Natural killer cell treated with Interleukin-12 subunit alpha and Interleukin-12 subunit beta and Interleukin-15 and Interleukin-18, amount 100 ng/mL, for 72 hours (primary cell): ENCODE measurements at places on chromosomes 2 and 18.
A peak's percentile ranks its signal among the peaks of the same experiment; 100 is the strongest.

GRCh38 chr2:65413610-65414009 lies 18.8 kb downstream of the SPRED2 start:
- no peak for DNase-seq

DNA sequence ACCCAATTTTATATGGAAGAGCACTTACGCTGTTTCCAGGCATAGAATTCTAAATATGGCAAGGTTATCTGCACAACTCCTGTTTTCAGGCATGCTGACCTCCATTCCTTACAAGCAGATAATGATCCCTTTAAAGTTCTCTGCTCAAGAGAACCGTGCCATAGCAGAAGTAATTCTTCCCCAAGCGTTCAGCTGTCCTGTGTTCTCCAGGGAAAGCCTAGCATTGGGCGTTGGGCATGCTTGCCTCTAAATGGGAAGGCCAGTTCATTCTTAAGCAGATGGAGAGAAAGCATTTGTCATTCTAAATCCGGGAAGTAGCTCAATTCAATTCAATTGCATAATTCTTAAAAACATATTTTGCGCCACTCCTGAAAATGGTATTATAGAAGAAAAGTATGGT lies 55.7 kb upstream of the EML4 start:
- DNase-seq, result no peak

DNA sequence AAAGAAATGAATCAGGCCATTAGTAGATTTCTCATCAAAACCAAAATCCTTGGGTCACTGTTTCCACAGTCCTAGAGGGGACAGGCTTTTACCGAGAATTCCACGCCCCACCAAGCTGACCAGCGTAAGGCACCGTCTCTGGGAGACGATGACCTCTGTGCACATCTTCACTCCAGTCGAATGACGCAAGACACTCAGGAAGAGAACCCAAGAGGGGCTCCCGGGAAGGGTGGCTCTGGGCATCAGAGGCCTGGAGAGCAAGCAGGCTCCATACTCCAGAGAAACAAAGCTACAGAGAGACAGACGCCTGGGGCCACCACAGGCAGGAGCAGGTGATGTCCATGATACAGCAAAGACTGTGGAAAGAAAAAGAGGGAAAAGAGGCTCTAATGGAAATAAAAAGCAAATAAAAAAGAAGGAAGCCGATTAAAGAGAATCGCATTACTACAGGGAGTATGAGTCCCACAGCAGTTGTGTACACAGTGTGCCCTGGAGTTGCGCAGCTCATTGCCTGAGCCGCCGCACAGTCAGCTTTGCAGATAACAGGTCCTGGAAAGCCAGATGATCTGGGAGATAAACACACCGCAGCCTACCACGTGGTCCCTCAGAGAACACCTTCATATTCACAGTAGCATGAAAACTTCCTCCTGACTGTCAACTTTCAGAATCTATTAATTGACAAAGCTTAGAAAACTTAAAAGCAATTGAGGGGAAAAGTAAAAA lies 572.7 kb upstream of the SALL3 start:
- no peak for DNase-seq

DNA sequence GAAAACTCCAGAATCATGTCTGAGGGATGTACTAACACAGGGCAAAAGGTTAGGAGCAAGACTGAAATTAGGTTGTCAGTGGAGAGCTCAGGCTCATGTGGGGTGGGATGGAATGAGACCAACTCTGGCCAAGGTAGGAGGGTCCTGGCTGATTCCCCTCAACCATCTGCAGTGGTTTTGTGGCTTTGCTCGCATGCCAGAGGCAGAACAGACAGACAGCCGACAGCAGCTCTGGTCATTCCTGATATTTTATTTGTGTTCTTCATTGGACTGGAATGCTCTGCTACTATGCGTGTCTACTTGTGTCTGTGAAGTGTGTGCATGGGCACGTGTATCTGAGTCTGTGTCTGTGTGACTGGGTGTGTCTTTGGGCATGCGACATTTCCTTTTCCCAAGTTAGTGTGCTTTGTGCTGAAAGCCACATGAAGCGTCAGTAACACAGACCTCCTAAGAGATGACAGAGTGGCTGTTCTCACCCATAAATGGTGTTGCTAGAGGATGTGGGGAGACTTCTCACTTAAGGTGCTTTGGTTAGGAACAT lies 239.5 kb downstream of the CNTNAP5 start:
- no peak for DNase-seq

DNA sequence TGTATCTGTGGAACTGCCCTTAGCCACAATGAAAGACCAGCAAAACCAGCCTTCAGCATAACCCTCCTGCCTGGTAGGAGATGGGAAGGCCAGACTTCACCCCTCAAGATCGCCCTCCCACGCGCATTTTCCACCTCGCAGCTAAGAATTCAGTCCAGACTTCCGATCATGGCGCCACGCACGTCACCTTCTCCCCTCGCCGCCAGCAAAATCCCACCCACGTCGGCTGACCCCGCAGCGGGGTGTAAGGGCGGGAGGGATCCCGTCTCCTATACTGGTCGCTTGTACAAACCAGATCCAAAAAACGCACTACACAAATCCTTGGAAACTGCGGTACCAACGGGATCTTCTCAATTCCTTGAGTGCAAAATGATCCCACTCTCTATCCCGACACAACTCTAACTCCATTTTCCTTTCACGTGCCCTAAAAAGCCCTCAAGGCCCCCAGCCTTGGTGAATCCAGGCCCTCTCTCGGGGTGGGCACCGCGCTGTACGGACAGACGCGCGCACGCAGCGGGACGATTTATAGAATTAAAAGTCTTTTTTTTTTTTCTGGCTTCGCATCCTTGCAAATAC lies 1.0 kb upstream of the BMPR2 start:
- peak; percentile 62 for DNase-seq

- DNase-seq, result no peak
These were observed 27.2 kb upstream of the COBLL1 start for GRCh38 chr2:164868563-164869419.

GRCh38 chr2:240146627-240147278 lies 6.3 kb upstream of the OTOS start:
- no peak for DNase-seq

GRCh38 chr2:223599640-223600380 lies 2.4 kb downstream of the SCG2 start:
- DNase-seq, result no peak

GRCh38 chr18:38868757-38869156 lies 1303.2 kb upstream of the CELF4 start:
- DNase-seq, result no peak

GRCh38 chr2:119233326-119234020 lies 9.8 kb downstream of the STEAP3 start:
- no peak for DNase-seq

DNA sequence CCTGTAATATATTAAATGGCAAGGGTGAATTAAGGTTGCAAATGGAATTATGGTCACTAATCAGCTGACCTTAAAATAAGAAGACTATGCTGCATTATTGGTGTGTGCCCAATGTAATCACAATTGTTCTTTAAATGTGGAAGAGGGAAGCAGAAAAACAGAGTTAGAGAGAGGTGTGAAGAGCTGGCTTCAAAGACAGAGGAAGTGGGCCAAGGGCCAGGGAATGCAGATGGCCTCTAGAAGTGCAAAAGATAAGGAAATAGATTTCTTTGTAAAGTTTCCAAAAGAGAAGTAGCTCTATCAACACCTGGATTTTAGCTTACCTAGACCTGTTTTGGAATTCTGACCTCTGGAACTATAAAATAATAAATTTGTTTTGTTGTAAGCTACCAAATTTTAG lies 276.0 kb downstream of the LRRTM1 start:
- no peak for DNase-seq

DNA sequence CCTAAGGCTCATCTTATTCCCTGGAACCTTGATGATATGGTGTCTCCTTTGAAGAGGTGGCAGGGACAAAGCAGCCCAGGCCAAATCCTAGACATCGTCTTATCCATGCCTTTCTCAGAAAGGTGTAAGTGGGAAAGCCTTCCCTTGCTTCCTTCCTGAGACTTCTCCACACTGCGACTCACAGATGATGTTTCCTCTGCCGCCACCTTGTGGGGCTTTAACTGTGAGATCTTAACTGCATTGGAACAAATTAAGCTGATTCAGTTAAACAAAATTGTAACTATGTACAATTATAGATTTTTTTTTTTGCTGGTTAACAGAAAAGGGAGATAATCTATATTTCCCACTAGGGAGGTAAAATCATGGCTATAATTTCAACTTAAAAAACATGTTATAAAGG lies 10.0 kb upstream of the GCA start:
- DNase-seq, result no peak

DNA sequence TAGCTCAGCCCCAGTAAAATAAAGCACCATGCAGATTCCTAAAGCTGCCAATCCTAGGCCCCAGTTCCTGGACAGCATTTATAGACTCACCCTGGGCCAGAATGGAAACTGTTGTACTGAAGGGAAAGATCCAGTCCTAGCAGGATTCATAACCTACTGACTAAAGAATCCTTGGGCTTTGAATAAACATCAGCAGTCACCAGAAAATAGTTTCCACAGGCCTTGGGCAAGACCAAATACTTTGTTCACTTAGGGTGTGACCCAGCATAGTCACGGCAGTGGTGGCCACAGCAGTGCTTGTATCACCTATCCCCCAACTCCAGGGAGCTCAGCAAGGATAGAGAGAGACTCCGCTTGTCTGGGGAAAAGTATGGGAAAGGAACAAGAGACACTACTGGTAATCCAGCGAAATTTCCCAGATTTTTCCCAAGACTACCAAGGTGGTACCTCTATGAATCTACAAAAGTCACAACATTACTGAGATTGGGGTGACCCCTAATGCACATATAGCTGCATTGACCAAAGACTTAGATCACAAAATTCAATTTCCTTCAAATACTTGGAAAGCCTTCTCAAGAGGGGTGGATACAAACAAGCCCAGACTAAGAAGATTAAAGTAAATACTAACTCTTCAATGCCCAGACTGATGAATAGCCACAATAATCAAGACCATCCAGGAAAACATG lies 748.1 kb upstream of the LRATD1 start:
- no peak for DNase-seq

- DNase-seq, result no peak
These were observed 67.1 kb downstream of the MGAT5 start for GRCh38 chr2:134320930-134321329.

DNA sequence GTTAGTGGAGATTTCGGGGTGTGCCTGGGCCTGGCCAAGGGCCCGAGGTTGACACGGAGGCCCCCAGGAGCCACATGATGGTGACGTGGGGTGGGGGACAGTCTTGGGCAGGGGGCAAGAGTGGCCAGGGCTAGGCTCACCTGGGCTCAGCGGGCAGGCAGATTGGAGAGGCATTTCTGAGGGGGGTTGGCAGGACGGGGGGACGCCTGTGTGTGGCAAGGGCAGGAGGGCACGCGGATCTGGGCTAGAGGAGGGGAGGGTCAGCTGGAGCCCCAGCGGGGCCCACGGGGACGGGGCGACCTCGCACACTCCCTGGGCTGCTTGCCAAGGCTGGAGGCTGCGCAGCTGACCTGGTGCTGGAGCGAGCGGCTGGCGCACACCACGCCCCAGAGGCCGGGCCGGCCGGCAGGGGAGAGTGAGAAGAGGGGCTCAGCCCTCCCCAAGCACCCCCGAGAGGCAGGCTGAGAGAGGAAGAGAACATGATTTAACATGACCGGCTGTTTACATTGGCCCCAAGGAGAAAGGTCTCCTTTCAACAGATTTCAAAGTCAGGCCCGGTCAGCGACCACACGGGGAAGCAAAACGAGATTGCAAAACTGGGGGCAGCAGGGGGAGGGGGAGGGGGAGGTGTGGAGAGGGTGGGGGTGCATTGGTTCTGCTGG lies 38.0 kb upstream of the SNED1 start:
- peak; percentile 28 for DNase-seq

DNA sequence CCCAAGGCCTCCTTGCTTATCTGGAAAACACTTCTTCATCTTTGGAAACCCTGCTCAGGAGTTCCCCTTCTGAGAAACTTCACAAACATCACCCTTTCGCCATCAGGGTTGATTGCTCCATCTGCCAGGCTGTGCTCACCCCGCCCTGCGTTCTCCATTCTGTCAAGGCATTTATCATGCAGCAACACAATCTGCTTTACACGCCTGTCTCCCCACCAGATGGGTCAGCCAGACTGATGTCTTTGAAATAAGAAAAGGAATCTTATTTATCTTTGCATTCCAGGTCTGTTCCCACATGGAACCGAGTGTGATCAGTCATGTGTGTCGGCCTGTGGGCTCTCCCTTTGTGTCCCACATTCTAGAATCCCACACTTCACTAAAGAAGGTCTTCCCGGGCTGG lies 110.0 kb upstream of the ARL4C start:
- no peak for DNase-seq

DNA sequence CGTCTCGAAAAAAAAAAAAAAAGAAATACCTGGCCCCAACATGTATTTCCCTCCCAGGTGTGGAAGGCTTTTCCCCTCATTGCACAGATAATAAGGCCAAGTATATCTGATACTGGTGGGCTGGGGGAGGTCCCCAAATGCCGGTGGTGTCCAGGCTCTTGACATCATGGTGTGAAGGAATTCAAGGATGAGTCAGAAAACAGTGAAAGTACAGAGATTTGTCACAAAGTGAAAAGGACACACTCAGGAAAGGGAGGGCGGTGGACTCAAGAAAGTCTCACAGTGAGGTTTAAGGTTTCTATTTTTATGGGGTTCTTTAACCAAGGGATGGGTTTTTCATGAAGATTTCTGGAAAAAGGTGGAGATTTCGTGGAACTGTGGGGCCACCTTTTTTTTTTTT lies 37.8 kb upstream of the FZD5 start:
- no peak for DNase-seq

DNA sequence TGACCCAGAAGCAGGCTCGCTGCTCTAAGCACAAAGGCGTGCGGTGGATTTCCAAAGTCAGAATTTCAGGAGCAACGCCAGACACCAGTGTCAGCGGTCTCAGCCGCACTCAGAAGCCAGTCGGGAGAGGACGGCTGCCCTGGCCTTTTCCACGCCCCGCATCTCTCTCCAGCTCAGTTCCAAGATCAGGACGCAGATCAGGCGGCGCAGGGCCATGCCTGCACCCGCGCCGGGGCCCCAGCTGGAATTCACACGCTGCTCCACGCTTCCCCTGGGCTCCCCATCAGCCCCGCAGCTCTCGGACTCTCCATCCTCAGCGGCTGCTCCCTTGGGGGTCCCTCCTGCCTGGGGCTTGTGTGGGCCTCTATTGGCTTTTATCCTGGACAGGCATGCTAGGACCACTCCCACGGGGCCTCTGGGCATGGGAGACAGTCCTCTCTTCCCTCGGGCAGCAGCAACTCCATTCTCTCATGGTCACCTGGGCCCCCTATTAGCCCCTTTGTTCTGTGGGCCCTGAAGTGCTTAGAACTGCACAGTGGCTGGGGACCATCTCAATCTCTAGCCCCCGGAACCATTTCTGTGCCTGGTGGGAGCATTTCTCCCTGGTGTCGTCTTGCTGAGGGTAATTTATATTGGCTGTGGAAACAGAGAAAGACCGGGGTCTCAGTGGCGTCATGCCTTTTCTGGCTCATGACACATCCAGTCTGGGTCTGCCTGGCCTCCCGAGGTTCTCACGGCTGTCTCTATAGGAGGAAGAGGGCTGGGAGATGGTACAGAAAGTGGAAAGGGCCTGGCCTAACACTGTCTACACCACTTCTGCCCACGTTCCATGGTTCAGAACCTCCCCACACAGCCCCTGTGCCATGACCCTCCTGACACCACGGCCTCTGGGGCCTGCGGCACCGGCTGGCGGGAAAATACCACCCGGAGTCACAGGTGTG lies 14.9 kb upstream of the TMEM18 start:
- no peak for DNase-seq
